CD8-positive, alpha-beta memory T cell (primary cell): ENCODE measurements at places on chromosomes 2 and 18. TPM values are rescaled to one million over a fixed set of nuclear protein-coding genes. Genes with fewer than 3 reads are reported as not detected.
A peak's percentile ranks its signal among the peaks of the same experiment; 100 is the strongest.

NDUFS1 gene
- polyA plus RNA-seq = 38.1 TPM

PJVK gene
- not detected for polyA plus RNA-seq

ALPP gene
- not detected for polyA plus RNA-seq

DPP4 gene
- 71.7 TPM for polyA plus RNA-seq

LHCGR gene
- not detected for polyA plus RNA-seq

TMBIM1 gene
- polyA plus RNA-seq = 149 TPM

DNER gene
- not detected for polyA plus RNA-seq

UGT1A4 gene
- polyA plus RNA-seq = not detected

UGT1A8 gene
- polyA plus RNA-seq = not detected

ABCB6 gene
- 2.1 TPM for polyA plus RNA-seq

GRCh38 chr2:30985493-30986230 is 152.6 kb downstream of the GALNT14 start:
- no peaks in the 10 kb centered on the region for H3K27me3 ChIP-seq
- no peak for DNase-seq
- H3K27ac ChIP-seq = no peak overlapping the region
- H3K4me1 ChIP-seq = no peaks in the 10 kb centered on the region
- H3K4me3 ChIP-seq = no peak overlapping the region

DNA sequence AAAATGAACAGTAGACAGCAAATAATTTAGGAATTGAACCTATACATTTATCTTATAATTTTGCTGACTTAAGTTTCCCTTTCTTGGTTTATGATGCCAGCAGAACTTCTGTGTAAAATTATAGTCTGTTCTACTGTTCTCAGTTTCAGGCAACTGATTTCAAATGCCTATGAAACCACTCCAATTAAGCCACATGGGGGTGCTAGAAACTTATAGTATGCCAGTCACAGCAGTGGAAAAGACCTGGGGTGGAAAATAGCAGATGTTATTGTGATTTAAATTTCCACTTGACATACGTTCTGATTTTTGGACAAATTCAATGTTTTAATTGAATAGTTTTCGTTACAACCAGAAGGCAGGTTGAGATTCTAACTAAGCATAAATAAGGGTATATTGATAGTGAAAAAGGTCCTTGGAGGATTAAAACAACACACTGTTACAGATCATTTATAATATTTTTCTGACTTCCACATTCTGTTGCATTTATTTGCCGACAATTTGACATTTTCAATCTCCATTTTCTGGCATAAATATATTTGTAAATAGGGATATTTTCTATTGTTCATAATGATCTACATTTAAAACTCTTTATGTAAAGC is 61.4 kb downstream of the CPS1 start:
- H3K4me3 ChIP-seq = no peak overlapping the region
- H3K36me3 ChIP-seq = no peaks in the 10 kb centered on the region
- DNase-seq = no peak
- no peak overlapping the region for H3K27ac ChIP-seq
- no peaks in the 10 kb centered on the region for H3K27me3 ChIP-seq

DNA sequence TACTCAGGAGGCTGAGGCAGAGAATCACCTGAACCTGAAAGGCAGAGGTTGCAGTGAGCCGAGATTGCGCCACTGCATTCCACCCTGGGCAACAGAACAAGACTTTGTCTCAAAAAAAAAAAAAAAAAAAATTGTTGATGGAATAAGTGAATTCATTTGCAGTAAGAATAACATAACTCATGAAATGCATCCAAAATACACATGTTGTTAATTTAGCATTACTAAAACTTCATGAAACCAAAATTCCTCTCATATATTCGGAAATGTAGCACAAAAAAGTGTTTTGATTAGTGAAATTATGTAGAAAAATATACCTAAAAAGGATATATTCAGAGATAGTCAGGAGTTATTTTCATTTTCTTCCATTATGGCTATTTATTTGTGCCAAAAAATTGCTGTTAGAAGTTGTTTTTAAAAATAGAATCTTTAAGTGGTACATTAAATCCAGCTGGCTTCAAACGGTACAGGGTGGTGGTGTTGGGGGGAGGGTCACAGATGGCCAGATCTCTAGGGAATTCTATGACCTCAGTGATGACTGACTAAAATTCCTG is 78.2 kb upstream of the UGP2 start:
- no peaks in the 10 kb centered on the region for H3K4me1 ChIP-seq
- H3K27ac ChIP-seq = no peak overlapping the region
- H3K4me3 ChIP-seq = no peak overlapping the region

- DNase-seq = no peak
- no peaks in the 10 kb centered on the region for H3K36me3 ChIP-seq
- H3K27me3 ChIP-seq = no peaks in the 10 kb centered on the region
- no peaks in the 10 kb centered on the region for H3K4me1 ChIP-seq
- no peak overlapping the region for H3K27ac ChIP-seq
These were observed 70.2 kb downstream of the RND3 start for GRCh38 chr2:150417278-150417677.

GRCh38 chr2:19359456-19359855 is 1.0 kb upstream of the OSR1 start:
- H3K27ac ChIP-seq = no peak overlapping the region
- H3K4me1 ChIP-seq = peaks cover 47% of the 10 kb centered on the region
- H3K27me3 ChIP-seq = peaks cover 68% of the 10 kb centered on the region
- H3K4me3 ChIP-seq = no peak overlapping the region

GRCh38 chr2:230008708-230009066 is 60.0 kb downstream of the SLC16A14 start:
- H3K27me3 ChIP-seq = no peaks in the 10 kb centered on the region
- no peaks in the 10 kb centered on the region for H3K4me1 ChIP-seq
- H3K4me3 ChIP-seq = no peak overlapping the region
- no peak overlapping the region for H3K27ac ChIP-seq
- no peaks in the 10 kb centered on the region for H3K36me3 ChIP-seq

DNA sequence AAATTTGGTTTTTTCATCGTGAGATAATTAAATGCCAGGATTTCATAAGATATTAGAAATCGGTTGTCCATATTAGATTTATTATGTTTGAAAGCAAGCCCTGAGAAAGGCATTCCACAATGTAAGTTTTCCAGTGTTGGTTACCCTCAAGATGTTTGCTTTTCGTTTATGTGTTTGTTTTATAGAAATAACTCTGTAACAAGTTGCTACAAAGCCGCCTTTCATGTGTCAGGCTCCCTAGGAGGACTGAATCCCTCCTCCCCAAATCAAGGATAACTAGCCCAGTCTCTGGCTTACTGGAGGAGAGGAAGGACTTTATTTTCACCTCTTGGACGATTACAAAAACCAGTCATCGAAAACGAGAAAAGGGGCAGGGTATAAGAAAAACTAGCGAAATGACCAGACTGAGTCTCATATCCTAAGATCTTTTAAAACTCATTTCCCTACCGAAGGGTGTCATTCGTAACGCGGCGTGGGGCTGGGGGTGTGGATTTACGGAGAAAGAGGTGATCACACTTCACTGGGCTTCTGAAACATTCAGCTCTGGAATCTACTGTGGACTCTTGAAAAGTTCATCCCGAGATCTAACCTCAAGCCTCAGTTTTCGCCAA is 1.0 kb upstream of the PEX13 start:
- DNase-seq = no peak
- peak overlapping the region; percentile 76 for H3K27ac ChIP-seq
- no peaks in the 10 kb centered on the region for H3K36me3 ChIP-seq
- H3K4me1 ChIP-seq = peaks cover 15% of the 10 kb centered on the region
- H3K4me3 ChIP-seq = peak overlapping the region; percentile 86
- H3K27me3 ChIP-seq = no peaks in the 10 kb centered on the region

DNA sequence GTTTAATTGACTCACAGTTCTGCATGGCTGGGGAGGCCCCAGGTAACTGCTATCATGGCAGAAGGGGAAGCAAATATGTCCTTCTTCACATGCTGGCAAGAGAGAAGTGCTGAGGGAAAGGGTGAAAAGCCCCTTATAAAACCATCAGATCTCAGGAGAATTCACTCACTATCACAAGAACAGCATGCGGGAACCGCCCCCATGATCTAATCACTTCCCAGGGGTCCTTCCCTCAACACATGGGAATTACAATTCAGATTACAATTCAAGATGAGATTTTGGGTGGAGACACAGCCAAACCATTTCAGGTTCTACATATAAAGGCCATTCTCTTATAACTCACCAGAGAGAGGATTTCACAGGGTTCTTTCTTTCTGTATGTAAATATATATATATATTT is 62.9 kb downstream of the VRK2 start:
- H3K4me1 ChIP-seq = no peaks in the 10 kb centered on the region
- no peaks in the 10 kb centered on the region for H3K27me3 ChIP-seq
- H3K4me3 ChIP-seq = no peak overlapping the region
- no peak overlapping the region for H3K27ac ChIP-seq
- DNase-seq = no peak

DNA sequence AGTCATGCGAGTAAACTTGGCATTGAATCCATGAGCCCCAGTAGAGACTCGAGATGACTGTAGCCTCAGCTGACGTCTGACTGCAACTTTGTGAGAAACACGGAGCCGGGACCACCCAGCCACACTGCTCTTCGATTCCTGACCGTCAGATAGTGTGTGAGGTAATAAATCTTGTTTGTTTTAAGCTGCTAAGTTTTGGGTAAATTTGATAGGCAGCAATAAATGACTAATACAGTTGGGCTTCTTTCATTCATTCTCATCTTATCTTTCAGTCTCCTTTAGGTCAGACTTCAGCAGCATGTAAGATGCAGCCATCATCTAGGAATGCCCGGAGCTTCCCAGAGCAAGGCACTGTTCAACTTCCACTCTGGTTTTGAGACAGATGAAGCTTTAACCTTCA is 8.0 kb upstream of the KLHL29 start:
- no peak overlapping the region for H3K4me3 ChIP-seq
- no peak for DNase-seq
- H3K36me3 ChIP-seq = no peaks in the 10 kb centered on the region
- H3K27me3 ChIP-seq = no peaks in the 10 kb centered on the region
- peaks cover 12% of the 10 kb centered on the region for H3K4me1 ChIP-seq

GRCh38 chr18:32624182-32624723 is 148.6 kb downstream of the KLHL14 start:
- no peaks in the 10 kb centered on the region for H3K4me1 ChIP-seq
- no peak for DNase-seq
- H3K4me3 ChIP-seq = no peak overlapping the region
- no peaks in the 10 kb centered on the region for H3K27me3 ChIP-seq

GRCh38 chr18:44842588-44843412 is 162.1 kb downstream of the SETBP1 start:
- no peaks in the 10 kb centered on the region for H3K27me3 ChIP-seq
- no peaks in the 10 kb centered on the region for H3K36me3 ChIP-seq
- H3K4me3 ChIP-seq = no peak overlapping the region
- H3K4me1 ChIP-seq = peaks cover 13% of the 10 kb centered on the region
- H3K27ac ChIP-seq = no peak overlapping the region
